ENCODE measurements at places on chromosomes 13 and 19. TPM values are rescaled to one million over a fixed set of nuclear protein-coding genes. Genes with fewer than 3 reads are reported as not detected.

DNA sequence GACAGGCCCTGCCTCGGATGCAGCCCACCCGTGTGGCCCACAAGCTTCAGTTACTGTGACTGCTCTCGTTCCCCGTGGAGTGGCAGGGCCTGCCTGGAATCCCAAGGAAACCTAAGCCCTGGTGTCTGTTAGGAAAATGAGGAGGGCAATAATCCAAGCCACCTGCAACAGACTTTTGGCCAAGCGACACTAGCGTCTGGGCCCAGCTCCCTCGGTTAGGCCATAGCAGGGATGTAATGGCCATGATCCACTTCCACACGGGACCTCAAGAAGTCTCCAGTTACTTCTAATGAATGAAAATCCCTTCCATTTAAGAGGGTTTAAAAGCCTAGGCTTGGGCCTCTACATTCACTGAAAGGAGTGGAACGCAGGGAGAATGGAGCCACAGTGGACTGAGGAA, 8.9 kb downstream of the ZC3H4 start:
- peak; percentile 56 for DNase-seq

DNA sequence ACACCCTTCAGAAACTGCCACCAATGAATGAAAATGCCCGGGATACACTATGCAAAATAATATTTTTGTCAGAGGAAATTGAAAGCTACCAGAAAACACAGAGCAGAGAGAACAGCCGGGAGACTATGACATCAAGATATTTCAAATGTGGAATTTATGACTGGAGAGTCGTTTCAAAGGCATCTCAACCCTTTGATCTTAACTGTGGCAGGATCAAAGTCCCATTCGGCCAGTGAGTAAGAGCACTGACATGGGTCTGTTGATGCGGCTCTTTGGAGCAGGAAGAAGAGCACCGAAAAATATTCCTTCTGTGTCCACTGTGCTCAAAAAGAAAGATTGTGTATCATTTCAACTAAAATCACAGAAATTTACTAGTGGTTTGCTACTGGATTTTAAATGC, 201.9 kb downstream of the RFC3 start:
- DNase-seq = no peak

DNA sequence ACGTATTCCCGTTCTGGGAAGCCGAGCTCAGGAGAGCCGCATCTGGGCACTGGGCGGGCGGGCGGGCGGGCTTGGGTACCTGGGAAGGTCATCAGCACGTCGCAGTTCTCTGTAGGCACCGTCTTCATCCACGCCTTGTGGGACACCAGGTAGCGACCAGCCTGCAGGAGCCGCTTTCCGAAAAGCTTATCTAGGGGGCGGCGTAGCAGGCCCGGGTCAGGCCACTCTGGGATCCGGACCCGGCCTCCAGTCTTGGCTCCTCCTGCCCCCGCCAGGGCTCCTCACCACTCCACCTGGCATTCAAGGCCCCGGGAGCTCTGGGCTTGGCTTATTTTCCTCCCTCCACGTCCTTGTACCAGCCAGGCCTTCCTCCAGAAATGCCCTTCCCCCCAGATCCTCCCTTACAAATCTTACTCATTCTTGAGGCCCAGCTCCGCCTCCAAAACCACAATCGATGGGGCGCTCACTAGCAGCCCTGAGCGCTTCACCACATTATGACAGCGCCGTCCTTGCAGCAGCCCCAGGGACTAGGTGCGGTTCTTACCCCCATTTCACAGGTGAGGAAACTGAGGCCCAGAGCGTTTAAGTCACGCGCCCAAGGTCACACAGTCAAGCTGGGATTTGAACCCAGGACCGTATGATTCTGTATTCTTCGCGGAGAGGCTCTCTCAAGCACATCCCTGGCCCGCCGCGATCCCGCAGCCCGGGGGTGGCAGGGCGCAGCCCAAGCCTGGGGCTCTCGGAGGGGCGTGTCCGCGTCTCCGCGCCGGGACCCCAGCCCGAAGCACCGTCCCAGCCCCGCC, 843 bp downstream of the ANO8 start:
- DNase-seq = peak; percentile 35

DNA sequence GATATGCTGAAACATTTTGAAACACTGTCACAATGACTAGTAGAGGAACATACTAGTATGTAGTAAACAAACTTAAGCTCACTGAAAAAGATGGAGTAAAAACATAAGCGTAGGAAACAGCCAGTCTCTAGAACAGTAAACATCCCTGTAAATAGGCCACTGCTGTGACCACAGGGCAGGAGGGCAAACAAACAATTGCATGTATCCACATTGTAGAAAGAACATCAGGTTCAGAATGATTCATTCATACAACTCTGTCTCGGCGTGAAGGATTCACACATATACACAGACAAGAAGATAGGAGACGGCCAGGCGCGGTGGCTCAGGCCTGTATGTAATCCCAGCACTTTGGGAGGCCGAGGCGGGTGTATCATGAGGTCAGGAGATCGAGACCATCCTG, 390.1 kb downstream of the IRS2 start:
- DNase-seq = no peak

PRTN3 gene
- 0.82 TPM for total RNA-seq

KL gene
- 1.5 TPM for total RNA-seq

DNA sequence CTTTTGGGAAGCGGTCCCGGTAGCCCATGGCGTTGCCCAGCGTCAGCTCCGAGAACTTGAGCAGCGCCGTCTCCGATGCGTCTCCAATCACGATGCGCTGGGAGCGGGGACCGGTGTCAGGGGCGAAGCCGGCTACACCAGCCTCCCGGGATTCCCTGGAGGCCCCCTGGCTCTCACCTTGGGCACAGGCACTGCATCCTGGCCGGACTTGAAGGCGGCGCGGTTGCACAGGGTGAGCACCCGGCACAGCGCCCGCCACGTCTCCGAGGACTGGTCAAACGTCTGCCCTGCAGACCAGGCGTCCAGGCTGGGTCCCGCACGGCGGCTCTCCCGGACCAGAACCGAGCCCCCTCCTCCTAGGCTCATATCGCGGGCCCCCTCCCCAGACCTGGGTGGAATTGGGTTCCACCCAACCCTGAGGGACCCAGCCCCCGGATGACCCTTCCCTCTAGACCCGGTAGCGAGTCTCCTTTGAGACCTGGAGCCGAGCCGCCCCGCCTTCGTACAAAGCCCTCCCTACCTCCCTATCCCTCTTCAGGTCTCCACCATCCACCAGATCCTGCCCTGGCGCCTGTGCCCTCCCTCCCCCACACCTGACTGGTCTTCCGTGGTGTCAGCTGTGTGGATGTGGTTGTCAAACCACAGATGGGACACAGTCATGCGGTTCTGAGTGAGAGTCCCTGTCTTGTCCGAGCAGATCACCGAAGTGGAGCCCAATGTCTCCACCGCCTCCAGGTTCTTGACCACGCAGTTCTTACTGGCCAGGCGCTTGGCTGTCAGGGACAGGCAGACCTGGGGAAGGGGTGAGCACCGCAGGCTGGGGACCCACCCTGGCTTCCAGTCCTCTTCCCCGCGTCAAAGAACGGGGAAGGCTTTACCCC, 4.8 kb downstream of the ATP4A start:
- DNase-seq = no peak

Data from cerebellum (tissue), 4 donors.